ENCODE measurements at places on chromosomes 2 and 18. TPM values are rescaled to one million over a fixed set of nuclear protein-coding genes. Genes with fewer than 3 reads are reported as not detected.

DNA sequence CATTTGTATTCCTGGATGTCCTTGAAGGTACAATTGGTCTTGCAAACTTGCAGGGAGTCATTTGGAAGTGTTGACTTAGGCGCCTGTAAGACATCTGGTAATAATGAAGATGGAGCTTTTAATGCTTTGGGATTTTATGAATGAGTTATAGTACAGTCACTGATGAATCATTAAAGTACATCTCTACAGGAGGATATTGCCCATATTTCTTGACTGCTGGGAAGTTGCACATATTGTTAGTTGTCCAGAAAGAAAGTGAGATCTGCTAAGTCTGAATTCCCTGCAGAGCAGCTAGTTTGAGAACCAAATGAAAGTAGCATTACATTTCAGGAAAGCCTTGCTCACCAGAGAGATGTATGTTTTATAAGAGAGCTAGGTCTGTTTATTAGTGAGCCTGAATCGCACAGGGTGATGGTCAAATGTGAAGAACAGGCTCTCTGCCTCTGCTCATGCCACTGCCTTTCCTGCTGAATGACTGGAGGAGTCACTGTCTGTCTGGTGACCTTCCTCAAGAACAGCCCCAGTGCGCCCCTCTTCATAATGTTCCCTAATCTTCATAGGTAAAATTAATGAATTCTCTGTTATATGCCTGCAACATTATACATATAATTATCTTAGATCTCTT is 138.9 kb upstream of the KLHL14 start:
- no peak overlapping the region for H3K4me3 ChIP-seq
- no peak for DNase-seq
- no peaks in the 10 kb centered on the region for H3K36me3 ChIP-seq
- no peak overlapping the region for H3K27ac ChIP-seq

GRCh38 chr18:29123706-29124530 is 947.0 kb upstream of the CDH2 start:
- no peak for DNase-seq
- H3K4me1 ChIP-seq: no peaks in the 10 kb centered on the region
- H3K4me3 ChIP-seq: no peak overlapping the region
- H3K27ac ChIP-seq: no peak overlapping the region

DNA sequence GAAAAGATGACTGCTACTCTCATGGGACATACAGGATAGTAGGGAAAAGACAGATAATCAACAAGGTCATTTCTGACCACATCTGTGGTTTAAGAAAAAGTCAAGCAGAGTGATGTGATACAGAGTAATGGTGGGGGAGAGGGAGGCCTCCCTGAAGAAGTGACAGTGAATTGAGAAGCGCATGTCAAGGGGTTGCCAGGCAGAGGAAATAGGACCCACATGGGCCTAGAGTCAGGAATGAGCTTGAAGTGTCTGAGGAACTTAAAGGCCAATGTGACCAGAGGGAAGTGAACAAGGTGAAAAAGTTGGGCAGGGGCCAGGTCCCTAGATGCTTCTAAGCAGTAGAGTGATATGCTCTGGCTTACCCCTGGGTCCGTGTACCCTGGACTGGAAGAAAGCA is 113.5 kb upstream of the PPP1CB start:
- no peaks in the 10 kb centered on the region for H3K27me3 ChIP-seq
- H3K4me3 ChIP-seq: no peak overlapping the region
- no peak for DNase-seq
- H3K27ac ChIP-seq: peak overlapping the region; percentile 66
- peaks cover 17% of the 10 kb centered on the region for H3K4me1 ChIP-seq

DNA sequence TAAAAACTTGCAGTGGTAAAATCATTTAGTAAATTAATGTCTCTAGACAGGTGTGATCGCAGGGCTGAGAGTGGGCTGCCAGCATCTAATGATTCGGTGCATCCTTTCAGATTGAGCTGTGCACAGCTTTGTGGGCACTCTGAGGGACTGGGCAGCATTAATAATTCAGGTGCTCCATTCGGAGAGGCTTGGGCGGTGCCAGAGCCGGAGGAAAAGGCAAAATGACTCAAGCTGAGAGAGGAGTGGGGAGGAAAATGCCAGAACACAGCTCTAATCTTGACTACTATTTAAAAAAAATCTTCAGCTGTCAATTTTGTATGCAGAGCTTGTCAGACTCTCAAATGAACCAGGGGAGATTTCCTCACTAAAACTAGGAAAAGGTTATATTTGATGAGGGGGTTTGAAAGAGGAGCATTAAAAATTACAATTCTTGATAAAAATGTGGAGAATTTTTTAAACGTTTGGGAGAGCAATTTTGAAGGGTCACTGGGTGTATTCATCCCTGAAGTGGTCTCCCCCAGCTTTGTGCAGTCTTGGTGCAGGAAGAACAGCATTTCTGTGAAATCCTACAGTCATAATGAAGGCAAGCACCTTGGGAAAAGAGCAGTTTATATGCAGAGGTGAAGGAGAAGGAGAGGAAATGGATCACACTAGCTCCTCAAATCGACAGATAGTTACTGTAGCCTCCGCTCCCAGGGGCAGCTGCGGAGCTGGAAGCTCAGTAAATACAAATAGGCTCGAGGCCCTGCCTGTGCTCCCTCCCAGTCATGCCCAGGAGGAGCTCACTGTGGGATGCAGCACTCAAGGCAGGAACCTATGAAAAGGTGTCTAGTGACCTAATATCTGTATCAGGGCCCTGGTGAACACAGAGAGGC is 535.4 kb upstream of the RAB6C start:
- no peaks in the 10 kb centered on the region for H3K4me1 ChIP-seq
- no peaks in the 10 kb centered on the region for H3K36me3 ChIP-seq
- no peaks in the 10 kb centered on the region for H3K27me3 ChIP-seq
- H3K27ac ChIP-seq: no peak overlapping the region
- no peak for DNase-seq

DNA sequence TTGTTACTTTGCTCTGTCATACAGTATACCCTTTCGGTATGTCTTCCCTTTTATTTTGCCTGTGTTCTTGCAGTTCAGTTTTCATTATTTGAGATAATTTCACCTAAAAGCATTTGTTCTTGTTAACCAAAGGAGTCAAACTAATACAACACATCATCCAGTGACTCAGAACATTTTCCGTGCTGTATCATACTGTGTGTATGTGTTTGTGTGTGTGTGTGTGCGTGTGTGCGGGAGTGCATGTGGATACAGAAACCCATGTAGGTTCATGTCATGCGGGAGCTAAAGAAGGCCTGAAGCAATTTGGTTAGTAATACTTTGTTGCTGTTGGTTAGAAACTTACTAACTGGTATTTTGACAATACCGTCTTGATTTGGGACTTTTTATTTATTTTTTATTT is 60.0 kb downstream of the CEP192 start:
- H3K27me3 ChIP-seq: no peaks in the 10 kb centered on the region
- H3K36me3 ChIP-seq: peaks cover 62% of the 10 kb centered on the region
- H3K27ac ChIP-seq: no peak overlapping the region
- no peaks in the 10 kb centered on the region for H3K4me1 ChIP-seq
- DNase-seq: no peak

- H3K36me3 ChIP-seq: no peaks in the 10 kb centered on the region
- no peaks in the 10 kb centered on the region for H3K4me1 ChIP-seq
- no peak overlapping the region for H3K4me3 ChIP-seq
- DNase-seq: no peak
Observed at GRCh38 chr18:37721544-37722522, 156.2 kb upstream of the CELF4 start.

DNA sequence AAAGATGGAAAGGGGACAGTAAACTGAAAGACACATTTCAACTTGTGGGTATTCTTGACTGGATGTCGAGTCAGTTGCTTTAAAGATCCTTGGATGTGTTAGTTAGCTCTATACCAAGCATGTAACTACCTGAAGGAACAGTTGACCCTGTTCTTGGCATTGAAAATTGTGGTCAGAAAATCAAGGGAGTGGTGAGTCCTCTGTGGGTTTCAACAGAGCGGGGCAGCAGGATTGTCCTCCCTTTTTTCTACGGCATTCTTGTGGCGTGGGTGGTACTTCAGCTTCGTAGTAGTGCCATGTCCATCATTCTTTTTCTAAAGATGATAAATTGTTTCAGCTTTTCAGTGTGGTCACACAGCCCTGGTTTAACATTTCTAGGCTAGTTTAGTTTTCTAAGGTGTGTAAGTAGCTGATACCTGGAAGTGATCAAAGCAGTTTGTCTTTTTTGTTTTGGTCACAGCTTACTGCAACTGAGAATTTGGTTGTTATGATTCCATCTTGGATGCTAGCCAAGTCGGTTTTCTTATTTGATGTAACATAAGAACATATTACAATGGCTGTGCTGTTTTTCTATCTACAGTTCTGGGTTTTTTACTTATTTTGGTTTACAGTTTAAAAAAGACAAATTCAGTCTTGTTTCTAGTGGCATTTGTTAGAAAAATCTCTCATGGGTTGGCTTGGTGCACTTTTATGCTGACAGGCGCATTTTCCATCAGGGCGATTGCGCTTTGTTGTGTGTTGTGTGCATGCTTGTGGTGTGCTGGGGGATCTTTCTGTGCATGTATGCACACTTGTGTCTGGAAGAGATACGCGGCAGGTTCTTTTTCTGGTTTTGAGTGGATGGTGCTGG is 84.7 kb downstream of the ZNF407 start:
- H3K4me1 ChIP-seq: no peaks in the 10 kb centered on the region
- H3K27me3 ChIP-seq: no peaks in the 10 kb centered on the region
- DNase-seq: no peak
- H3K4me3 ChIP-seq: no peak overlapping the region

DNA sequence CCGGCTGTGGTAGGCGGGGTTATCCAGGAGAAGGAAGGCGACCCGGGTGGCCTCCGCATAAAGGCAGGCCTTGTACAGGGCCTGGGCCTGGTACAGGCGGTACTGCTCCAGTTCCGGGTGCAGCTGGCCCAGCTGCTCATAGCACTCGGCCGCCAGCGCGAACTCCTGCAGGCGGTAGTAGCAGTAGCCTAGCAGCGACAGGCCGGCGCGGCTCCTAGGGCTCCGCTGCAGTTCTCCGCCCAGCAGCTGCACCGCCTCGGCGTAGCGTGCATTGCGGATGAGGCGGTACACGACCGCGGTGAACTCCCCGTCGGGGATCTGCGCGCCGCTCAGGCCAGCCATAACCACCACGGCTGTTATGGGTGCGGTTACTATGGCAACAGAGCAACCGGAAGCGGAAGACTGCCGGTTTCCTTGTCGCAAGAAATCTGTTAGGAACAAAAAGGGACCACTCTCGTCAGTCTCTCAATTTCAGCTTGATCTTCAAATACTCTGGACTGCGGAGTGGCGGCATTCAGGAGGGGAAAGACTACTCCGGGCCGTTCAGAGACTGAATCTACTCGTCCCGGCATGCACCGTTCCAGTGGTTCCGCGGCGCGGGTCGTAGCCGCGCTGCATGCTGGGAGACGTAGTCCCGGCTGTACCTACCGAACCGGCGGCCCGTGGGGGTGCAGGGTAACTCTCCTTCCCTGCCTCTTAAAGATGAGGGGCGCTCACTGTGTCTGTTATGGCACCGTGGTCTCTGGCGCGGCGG is 160.0 kb downstream of the AGPS start:
- peak overlapping the region; percentile 99 for H3K27ac ChIP-seq
- no peaks in the 10 kb centered on the region for H3K36me3 ChIP-seq
- H3K4me1 ChIP-seq: peaks cover 4% of the 10 kb centered on the region
- no peaks in the 10 kb centered on the region for H3K27me3 ChIP-seq
- DNase-seq: peak; percentile 95

GRCh38 chr18:8142131-8142711 is 467.0 kb upstream of the RAB12 start:
- H3K4me3 ChIP-seq: no peak overlapping the region
- H3K27ac ChIP-seq: no peak overlapping the region

- no peaks in the 10 kb centered on the region for H3K36me3 ChIP-seq
- peaks cover 17% of the 10 kb centered on the region for H3K4me1 ChIP-seq
- DNase-seq: no peak
Observed at GRCh38 chr18:79069717-79070151, 540 bp downstream of the ATP9B start.

GRCh38 chr2:179596018-179596417 is 265.4 kb downstream of the ZNF385B start:
- H3K4me3 ChIP-seq: no peak overlapping the region
- no peaks in the 10 kb centered on the region for H3K27me3 ChIP-seq
- no peak for DNase-seq
- H3K36me3 ChIP-seq: no peaks in the 10 kb centered on the region
- no peaks in the 10 kb centered on the region for H3K4me1 ChIP-seq

DNA sequence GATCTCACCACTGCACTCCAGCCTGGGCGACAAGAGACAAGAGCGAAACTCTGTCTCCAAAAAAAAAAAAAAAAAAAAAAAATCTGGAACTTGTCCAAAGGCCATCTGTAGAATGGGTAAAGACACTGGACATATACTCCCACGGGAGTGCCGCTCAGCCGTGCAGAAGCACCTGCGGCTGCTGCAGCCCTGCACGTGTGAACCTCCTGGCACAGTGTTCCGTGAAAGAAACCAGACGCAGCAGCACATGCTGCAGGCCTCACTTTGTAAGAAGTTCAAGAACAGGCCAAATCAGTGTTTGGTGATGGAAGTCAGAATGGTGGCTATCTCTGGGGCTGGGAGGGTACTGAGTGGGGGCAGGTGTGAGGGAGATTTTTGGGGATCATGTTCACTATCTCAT is 6.5 kb downstream of the CHRND start:
- H3K4me3 ChIP-seq: no peak overlapping the region
- DNase-seq: peak; percentile 18
- H3K27ac ChIP-seq: no peak overlapping the region
- H3K27me3 ChIP-seq: peaks cover 5% of the 10 kb centered on the region

- no peak overlapping the region for H3K4me3 ChIP-seq
- no peaks in the 10 kb centered on the region for H3K27me3 ChIP-seq
- peak; percentile 76 for DNase-seq
- no peak overlapping the region for H3K27ac ChIP-seq
- peaks cover 18% of the 10 kb centered on the region for H3K36me3 ChIP-seq
- H3K4me1 ChIP-seq: peaks cover 17% of the 10 kb centered on the region
Observed at GRCh38 chr2:223918671-223919134, 26.4 kb downstream of the WDFY1 start.

- no peak overlapping the region for H3K4me3 ChIP-seq
- no peak for DNase-seq
- no peaks in the 10 kb centered on the region for H3K36me3 ChIP-seq
- H3K27me3 ChIP-seq: no peaks in the 10 kb centered on the region
- no peak overlapping the region for H3K27ac ChIP-seq
Observed at GRCh38 chr2:6896930-6897759, 19.6 kb downstream of the RSAD2 start.

DNA sequence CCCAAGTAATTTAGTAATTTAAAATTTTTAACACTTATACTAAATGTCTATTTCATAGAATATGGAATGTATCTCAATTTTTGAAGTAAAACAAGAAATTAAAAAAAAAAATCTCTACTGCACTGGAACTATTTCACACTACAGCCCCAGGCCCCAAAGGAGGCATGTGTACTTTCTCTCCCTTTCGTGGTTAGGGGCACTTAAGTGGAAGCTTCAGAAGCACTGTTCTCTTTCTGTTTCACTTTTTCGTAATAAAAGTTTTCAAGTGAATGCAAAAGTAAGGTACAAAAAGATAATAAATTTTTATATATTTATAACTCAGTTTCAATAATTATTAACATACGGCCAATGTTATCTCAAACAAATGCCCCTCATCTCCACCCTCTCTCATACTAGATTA is 123.8 kb upstream of the STON1 start:
- H3K4me1 ChIP-seq: no peaks in the 10 kb centered on the region
- H3K4me3 ChIP-seq: no peak overlapping the region

Gene SLC11A1
- 302 TPM for total RNA-seq

Gene GALR1
- total RNA-seq: 0.06 TPM

Gene MDH1
- total RNA-seq: 103 TPM

Gene ICA1L
- 2.3 TPM for total RNA-seq

Gene CPLX4
- not detected for total RNA-seq

Gene CYP26B1
- total RNA-seq: 3.8 TPM

Gene MDH1B
- total RNA-seq: 0.26 TPM

Gene RALBP1
- 53.3 TPM for total RNA-seq

Gene SLC25A12
- 11.5 TPM for total RNA-seq

All from upper lobe of right lung (tissue), 1 donor.